Upper lobe of left lung (tissue), 6 donors: ENCODE measurements at places on chromosomes 4 and X. TPM values are rescaled to one million over a fixed set of nuclear protein-coding genes. Genes with fewer than 3 reads are reported as not detected.

JAKMIP1 gene
- 0.47 TPM for total RNA-seq

WNK3 gene
- 0.84 TPM for total RNA-seq

DNA sequence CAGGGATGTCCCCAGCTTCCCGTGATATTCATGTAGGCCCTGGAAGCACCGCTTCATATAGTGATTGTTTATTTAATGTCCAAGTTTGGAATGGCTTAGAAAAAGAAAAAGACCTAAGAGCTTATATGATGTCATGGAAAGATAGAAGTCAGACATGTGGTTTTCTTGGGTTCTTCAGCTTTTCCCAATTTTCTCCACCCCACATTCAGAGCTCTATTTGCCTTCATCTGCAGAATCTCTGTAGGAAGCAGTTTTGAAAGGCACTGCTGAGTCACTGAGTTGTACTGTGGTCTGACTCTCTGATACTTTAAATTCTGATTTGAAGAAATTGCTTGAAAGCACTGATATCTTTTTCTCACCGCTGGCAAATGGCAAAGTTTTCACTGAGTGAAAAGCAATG is 120.6 kb upstream of the EDNRA start:
- no peak for DNase-seq

- no peak for DNase-seq
Measured at GRCh38 chr4:2871911-2872310, 28.3 kb downstream of the ADD1 start.

- DNase-seq = no peak
Measured at GRCh38 chrX:107677909-107678308, 49.6 kb downstream of the PRPS1 start.

DNA sequence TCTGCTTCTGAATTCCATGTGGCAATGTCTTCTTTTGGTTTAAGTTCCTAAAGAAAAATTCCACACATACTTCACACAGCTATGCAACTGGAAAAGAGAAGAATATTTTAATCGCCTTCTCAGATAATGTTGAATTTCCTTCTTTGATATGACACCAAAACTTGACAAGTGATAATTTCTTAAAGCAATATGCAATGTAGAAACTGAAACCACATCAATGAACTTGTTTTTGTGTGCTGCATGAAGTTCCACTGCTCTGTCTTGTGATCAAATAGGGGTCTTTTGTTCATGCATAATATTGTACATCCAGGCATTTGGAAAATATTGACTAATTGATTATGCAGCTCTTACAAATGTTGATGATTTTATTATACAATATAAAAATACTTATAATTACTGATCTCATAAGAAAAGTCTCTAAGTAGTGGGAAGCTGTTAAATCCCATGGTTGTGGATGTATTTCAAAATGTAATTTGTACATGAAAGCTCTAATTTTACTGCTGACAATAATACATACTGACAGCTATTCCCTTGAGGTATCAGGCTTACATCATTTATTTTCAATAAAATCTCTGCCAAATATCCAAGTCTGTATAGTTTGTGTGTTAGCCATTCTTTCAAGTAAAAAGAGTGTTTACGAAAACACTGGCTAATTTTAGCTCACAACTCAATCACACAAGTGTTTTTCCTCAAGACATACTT is 56.5 kb downstream of the AGA start:
- no peak for DNase-seq

DNA sequence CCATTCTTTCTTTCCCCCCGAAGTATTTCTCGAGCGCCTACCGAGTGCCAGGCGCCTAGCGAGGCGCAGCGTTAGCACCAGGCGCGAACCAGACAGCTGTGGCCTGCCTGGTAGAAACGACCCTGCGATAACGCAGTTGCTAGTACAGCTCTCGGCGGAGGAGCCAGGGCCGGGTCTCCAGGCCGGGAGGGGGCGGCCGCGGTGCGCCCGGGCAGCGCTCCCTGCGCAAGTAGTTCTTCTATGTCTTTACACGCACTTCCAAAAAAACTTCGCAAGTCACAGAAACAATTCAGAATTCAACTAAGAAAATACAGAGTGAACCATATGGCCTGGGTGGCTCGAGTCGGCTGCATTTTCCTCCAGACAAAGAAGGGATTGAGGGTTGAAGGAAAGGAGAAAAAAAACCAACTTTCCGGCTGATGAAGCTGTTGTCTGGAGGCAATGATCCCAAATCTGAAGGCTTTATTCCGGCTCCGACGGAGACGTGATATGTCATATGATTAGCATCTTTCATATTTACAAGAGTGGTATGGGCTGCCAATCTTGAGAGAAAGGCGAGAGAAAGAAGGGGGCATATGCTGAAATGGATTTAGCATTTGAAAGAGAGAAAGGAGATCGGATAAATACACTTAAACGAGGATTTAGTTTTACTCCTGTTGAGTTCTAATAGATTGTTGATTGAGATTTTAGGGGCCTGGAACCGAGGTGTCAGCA is 7.2 kb upstream of the NEUROG2 start:
- DNase-seq = no peak
